ENCODE measurements at places on chromosomes 4 and X.

DNA sequence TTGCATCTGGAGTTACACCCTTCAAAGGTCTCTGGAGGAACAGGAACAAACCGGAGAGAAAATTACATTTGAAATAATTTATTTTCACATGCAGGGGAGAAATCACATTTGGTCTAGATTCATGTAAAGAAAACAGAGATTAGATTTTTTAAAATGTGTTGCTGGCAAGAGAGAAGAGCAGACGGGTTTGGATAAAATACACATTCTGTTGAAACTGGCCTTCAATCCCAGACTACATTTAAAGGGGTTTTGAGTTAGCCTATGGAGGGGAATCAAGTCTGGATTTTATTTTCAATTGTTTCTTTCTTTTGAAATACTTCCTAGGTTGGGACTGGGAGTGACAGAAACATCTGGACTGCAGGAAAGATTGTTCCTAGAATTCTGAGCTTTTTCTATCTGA lies 180.8 kb downstream of the NHS start:
- DNase-seq = no peak

DNA sequence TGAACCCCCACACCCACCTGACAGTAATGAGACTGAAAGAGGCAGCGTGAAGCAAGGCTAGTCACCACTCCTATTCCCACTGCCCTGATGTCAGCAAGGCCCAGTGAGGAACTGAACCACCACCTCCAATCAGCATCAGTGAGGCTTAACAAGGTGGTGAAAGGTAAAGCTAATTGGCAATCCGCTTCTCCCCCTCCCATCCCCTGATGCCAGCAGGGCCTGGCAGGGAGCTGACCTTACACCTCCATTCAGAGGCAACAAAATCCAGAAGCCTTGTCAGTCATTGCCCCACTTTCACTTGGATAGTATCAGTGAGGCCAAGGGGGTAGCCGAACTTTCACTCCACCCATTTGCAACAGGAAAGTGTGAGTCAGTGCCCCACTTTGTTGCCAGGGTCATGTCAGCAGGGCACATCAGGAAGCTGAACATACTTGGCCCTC lies 60.8 kb downstream of the AWAT2 start:
- no peak for DNase-seq

GRCh38 chrX:136210243-136210642 lies 41.0 kb downstream of the MAP7D3 start:
- DNase-seq = no peak

DNA sequence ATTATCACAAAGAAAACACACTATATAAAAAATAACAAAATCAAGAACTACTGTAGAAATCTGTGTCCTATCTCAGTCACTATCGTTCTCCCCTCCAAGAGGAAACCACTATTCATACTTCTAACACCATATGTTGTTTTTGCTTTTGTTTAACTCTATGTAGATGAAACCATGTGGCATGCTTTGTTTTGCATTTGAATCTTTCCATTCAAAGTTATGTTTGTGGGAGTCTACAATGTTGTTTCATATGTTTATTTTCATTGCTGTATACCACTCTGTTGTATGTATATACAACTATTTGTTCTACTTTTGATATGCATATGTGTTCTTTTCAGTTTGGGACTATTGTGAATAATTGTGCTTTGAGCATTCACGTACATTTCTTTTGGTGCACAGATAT lies 116.1 kb downstream of the PABPC4L start:
- DNase-seq = no peak

- peak; percentile 83 for DNase-seq
Observed at GRCh38 chr4:176320340-176320975, 692 bp downstream of the SPCS3 start.

DNA sequence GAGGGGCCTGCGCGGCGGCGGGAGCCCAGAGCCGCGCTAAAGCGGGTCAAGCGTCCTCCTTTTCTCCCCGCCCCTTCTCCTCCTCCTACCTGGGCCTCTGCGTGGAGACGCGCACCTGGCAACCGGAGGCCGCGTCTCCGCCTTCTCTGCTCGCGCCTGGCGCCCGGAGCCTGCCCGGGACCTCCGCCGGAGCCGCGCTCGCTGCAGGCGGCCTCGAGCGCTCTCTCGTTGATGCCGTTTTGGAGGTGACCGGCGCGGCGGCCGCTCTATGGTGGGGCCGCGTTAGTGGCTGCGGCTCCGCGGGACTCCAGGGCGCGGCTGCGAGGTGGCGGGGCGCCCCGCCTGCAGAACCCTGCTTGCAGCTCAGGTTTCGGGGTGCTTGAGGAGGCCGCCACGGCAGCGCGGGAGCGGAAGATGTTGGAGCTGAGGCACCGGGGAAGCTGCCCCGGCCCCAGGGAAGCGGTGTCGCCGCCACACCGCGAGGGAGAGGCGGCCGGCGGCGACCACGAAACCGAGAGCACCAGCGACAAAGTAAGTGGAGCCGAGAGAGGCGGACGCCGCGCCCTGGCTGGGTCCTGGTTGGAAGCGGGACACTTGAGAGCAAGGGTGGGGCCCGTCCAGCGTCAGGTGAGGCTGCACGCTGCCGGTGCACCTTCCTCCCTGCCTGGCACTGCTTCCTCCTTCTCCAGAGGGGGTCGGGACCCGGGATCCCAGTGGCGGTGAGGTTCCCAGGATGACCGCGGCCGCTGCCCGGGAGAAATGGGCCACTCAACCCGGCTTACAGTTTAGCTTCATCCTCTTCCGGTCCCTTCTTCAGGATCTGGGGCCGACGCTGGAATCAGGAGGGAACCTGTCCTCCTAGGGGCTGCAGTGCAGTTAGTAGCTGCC lies at the start of gene CDS1:
Gene CDS1, plus strand, starts transcription at position 140 of the 888 bp plus-strand sequence. Its CDS starts 275 bp downstream, at position 415.
- no peak for DNase-seq

GRCh38 chr4:26863512-26863911 lies 2.9 kb downstream of the STIM2 start:
- DNase-seq = no peak

GRCh38 chrX:87525771-87526229 lies 8.2 kb downstream of the KLHL4 start:
- DNase-seq = no peak

DNA sequence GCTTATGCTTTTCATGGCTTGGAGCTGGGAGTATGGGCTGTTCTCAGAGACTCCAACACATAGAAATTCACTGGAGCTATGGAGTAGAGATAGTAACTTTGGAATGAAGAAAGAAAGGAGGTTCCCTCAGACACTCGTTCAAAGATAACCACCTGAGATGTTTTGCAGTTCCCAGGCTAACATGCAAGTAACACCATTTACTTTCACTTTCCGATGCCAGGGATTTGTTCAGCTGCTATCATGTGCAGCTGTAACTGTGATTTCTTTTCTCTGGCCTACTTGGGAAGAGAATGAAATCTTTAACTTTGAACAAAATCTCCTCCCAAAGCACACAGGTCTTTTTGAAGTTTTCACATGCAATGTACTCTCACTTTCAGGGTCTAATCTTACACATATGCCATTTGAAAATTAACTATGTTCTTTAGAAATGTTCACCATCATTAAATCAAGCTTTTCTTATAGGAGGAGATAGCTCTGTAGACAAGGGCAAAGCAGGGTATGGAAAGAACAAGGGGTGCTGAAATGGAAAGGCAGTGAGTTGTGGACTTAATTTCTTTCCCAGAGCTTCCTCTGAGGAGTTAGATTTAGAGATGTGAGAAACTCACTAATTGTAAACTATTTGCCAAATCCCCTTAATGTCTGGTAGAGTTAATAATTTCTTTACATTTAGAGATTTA lies 514.3 kb downstream of the PDHA2 start:
- no peak for DNase-seq

- no peak for DNase-seq
Observed at GRCh38 chr4:131613824-131614216, 1535.3 kb upstream of the PCDH10 start.

DNA sequence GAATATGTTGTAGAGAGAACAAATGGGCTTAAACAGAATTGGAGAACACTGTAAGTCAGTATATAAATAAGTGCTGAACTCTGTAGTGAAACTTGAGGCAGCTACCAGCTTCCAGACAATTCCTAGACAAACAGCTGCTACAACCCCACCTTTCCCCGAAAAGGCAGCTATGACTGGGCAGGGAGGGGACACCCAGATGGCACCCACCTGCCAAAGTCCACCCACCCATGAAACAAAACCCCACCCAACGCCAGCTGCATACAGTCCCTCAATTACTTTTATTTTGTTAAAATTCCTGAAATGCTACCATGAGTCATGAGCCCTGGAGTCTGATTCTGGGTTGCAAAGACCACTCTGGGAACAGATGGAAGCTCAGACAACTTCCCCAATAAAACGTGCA lies 24.4 kb downstream of the RELL1 start:
- no peak for DNase-seq

GRCh38 chr4:171130256-171130801 lies 682.9 kb upstream of the GALNTL6 start:
- DNase-seq = no peak

GRCh38 chr4:86967073-86967472 lies 32.3 kb downstream of the AFF1 start:
- DNase-seq = no peak

DNA sequence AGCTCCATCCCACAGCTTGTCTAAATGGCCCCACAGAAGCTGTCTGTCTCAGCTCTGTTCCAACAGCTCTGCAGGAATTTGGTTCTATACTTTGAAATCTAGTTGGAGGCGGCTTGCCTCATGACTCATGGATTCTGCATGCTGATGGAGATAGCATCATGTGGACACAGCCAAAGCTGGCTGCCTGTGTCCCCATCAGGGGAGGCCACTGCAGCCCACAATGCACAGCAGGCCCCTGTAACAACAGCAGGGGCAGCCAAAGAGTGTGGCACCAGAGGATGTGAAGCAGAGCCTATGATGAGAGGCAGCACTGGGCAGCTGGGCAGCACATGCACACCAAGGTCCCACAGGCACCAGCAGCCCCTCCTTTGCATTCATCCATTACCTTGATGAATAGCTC lies 67.2 kb downstream of the DCAF12L1 start:
- no peak for DNase-seq

DNA sequence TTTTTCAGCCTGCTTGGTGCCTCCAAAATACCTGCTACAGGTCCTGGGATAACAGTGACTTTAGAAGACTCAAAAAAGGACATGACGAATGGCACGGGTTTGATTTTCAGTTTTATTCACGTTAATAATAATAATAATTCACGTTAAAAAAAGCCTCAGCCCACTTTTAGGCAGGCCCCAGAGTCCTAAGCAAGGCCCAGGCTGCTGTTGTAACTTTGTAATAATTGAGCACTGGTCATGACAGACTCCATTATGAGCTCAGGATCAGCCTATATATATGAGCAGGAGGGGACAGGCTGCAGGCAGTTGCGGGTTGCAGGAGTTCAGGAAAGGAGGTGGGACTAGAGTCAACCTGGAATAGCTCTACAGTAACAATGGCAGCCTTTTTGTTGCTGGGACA lies at the start of gene TMEM31:
Gene TMEM31, plus strand, starts transcription at position 301 of the 400 bp plus-strand sequence. CDS start 1,350 bp downstream, outside the sequence.
- DNase-seq = no peak

DNA sequence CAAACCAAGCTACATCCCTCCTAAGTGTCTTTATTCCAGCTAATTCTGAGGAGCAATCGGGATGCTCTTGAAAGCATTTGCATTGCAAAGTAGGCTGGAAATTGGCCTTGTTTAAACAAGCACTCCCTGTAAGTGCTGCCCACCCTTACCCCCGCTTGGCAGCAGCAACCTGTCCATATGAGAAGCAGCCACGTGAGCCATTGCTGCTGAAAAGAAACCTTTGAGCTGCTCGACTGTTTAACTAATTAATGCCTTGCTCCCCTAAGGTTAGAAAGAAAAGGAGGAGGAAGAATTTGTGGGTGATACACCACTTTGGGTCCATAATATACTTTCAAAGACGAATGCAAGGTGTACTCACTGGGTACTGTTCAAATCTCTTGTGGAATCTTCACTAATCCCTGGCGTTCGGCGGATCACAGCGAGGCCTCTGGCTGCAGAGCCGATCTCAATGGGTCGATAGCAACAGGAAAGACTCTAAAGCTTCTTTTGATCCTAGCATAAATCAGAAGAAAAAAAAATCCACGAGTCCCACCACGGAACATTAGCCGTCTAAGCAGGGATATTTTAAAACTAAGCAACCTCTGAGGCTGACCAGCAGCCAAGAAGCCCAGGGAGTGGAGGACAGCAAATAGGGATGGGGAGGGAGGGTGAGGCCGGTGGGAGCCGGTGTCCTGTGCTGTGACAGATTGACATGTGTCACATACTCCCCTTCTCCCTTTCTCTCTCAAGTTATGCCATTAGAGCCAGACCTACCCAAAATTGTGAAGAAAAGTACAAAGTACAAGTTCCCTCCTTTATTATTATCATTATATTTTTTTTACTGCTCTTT lies 37.2 kb upstream of the MGST2 start:
- no peak for DNase-seq

DNA sequence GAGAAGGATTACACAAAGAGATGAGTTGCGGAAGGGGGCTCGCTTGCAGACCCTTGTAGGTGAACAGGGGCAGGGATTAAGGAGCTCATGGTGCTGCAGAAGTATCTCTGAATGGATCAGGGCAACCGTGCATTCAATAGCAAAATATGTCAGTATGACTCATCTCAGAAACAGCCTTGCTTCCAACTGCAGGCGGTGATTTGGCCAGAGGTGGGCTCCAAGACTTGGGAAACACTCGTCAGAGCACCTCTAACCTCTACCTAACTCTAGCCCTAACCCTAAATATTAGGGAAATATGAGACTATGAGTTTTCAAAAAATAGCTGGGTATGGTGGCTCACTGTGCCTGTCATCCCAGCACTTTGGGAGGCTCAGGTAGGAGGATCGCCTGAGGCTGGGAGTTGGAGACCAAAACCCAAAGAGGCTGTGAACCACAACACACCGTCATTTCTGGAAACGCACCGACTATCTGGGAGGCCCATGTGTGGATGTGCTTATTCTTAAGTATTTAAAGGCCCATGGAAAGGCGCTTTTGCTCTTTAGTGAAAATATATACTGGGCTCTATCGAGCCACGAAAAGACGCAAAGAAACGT lies 102.6 kb downstream of the DHRSX start:
- no peak for DNase-seq

- no peak for DNase-seq
Observed at GRCh38 chr4:53557669-53558064, 33.6 kb downstream of the LNX1 start.

GRCh38 chr4:102222838-102223409 lies 122.4 kb downstream of the SLC39A8 start:
- no peak for DNase-seq

DNA sequence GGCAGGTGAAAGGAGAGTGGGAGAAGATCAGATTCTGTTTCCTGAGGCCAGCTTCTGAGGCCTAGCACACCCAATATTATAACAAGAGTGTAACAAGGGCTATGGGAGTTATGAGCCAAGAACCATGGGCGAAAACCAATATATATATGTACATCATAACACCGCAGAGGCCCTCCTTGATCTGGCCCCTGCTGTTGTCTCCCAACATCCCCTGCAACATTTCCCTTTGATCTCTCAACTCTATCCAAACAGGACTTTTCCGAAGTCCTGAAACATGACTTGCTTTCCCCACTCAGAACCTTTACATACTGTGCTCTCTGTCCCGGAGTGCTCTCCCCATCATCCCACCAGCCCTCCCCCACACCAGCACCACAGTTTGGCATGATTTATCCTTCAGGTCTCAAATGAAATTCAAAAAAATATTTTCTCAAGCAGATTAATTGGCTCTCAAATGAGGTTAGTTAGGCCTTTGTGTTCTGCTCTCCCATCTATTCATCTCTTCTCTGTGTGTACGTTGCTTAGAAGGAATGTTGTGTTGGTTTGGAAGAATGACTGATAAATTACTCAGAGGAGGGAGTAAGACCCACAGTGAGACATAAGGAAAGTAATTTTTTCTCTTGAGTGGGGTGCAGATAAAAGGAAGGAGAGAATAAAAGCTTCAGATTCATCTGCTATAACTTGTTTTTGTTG lies 58.1 kb upstream of the SMIM10 start:
- no peak for DNase-seq

- no peak for DNase-seq
Observed at GRCh38 chrX:16970977-16971376, 24.5 kb downstream of the REPS2 start.
